ENCODE measurements at places on chromosomes 6 and 20.

GRCh38 chr6:133710826-133711225 lies 178.1 kb upstream of the TCF21 start:
- DNase-seq: no peak

DNA sequence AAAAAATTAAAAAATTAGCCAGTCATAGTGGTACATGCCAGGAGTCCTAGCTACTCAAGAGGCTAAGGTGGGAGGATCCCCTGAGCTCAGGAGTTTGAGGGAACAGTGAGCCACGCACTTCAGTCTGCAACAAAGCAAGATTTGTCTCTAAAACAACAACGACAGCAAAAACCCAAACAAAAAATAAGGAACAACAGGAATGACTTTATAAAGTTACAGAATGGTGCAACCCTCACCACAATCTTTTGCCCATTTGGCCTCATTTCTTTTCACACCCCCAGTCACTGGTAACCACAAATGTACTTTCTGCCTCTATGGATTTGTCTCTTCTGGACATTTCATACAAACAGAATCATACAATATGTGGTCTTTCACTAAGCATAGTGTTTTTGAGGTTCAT lies 16.7 kb upstream of the ZFAND3 start:
- no peak for DNase-seq

- DNase-seq: no peak
These were observed 67.1 kb downstream of the HDGFL1 start for GRCh38 chr6:22636452-22636851.

DNA sequence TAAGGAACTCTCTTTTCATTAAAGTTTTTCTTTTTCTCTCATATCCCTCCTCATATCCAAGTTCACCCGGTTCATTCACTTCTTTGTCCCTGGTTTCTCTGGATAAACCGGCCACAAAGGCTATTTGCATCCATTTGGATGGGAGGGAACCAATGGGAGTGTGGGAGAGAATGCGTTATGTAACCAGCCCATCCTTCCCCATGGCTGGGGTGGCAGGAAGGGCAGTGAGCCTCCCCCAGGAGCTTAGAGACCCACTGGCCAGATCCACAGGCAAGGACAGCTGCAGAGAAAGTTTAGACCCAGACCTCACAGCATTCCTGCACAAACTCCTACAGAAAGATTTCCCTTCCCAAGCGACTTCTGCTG lies 10.7 kb downstream of the CASS4 start:
- no peak for DNase-seq

GRCh38 chr6:136067731-136068341 lies 182.3 kb downstream of the MTFR2 start:
- DNase-seq: no peak

- DNase-seq: no peak
These were observed 19.8 kb downstream of the GMPR start for GRCh38 chr6:16257999-16258708.

GRCh38 chr6:51854876-51855275 lies 232.5 kb downstream of the PKHD1 start:
- DNase-seq: no peak

DNA sequence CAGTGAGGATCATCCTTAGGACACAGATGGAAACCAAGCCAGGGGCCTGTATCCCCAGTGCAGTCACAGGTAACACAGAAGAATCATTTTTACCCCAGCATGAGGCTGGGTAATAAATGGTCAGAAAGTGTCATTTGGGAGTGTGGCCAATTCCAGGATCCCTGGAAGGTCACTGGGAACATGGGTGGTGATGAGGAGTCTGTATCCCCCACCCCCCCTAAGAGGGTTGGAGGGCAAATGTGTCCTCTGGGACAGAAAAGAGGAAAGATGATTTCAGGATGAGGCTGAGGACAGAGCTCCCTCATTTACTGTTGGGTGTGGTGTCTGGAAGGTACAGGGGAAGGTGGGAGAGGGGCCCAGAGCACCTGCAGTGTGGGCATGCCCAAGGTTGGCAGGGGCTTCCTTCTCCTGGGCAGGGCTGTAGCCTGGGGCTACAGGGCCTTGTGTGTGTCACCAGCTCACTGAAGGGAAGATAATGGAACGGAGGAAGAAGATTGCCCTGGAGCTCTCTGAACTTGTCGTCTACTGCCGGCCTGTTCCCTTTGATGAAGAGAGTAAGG lies 34.5 kb downstream of the PLCG1 start:
- DNase-seq: no peak

All from stimulated activated CD8-positive, alpha-beta memory T cell treated with anti-CD3 and anti-CD28 coated beads, Interleukin-12 subunit alpha, Interleukin-12 subunit beta, amount 100 ng/mL, for 1 hour (primary cell).